ENCODE measurements at places on chromosomes 5 and 9.

DNA sequence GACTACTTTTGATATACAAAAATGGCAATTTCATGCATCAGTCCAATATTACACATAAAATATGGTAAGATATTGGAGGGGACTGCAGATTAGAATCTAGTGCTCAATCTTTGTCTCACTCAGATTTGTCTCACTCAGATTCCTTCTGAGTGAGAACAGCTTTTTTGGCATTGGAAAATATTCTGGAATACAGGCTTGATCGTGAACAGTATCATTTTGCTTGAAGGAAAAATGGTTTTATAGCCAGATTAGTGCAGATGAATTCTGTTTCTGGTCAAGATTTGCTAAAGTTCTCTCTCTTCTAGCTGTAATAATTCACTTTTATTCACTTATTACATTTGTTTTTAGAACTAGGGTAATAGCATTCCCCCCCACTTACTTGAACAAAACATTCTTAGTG, 51.2 kb downstream of the MAN2A1 start:
- DNase-seq = no peak

DNA sequence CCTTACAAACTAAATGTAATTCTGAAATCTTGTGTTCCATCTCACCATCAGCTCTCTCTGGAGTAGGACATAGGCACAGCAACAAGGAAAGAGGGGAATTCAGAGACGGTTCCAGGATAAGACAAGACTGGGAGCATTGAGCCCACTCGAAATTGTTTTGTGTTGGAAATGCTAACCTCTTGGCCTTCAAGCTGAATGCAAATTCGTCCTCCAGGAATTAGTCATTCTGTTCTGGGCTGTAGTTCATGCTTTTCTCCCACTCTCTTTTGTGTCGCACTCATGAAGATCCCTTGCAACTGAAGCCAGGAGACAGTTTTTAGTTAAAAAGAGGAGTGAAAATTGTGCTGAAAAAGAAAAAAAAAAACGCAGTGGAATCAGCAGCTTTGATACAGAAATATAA, 121.7 kb upstream of the SEMA6A start:
- no peak for DNase-seq

- DNase-seq = no peak
These were observed 55.9 kb upstream of the CDKN2B start for GRCh38 chr9:22064957-22065356.

GRCh38 chr5:131180407-131180806, 9.7 kb downstream of the LYRM7 start:
- no peak for DNase-seq

DNA sequence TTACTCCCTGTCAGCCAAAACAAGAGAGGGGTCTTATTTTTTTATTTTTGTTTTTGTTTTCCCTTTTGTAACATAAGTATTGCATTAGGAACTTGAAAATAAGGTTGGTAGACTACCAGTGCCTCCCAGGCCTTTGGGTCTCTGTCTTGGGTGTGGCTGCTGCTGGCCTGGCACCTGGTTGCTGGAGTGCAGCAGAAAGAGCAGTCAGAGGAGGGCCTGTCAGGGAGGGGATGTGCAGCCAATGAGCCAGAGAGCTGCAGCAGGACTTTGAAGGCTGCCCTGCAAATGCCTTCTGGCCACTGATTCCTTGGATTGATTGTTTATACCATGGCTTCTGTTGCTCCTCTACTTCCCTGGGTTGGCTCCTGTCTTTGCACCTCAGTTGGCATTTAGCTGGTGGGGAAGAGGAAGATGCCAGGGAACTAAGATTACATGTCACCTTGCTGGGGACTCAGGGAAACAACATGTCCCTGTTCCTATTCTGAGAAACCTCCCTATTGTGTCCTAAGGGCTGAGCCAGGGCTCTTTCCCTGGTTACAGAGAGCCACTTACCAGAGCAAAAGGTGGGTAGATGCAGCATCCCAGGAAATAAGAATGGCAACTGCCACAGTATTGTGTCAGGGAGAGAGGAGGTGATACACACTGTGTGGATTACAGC, 66.6 kb downstream of the ANGPTL2 start:
- DNase-seq = no peak

GRCh38 chr5:169300468-169301385, at the start of gene SLIT3:
TSS of gene SLIT3 (minus strand) at chr5:169301139. CDS start at chr5:169300709, 430 bp downstream.
- no peak for DNase-seq

GRCh38 chr9:19470981-19471650, 62.3 kb downstream of the ACER2 start:
- DNase-seq = no peak

DNA sequence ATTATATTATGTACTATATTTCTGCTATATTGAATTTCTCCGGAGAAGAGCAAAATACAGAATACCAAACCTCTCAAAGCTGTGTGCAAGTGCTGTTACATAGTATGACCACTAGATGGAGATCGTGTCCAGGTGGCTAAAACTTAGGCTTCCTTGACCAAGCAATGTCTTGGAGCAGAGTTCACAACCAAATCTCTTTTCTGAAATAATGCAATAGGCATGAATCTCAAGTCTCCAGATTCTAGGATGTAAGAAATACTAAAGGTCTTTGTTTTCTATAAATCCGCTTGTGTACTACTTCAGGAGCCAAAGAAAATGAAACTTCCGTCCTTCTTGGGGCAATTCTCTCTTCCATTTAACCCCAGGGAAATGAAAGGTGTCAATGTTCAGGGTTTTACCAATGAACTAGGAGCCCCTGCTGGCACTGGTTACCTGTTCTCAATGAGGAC, 181.5 kb upstream of the RAI14 start:
- DNase-seq = no peak

DNA sequence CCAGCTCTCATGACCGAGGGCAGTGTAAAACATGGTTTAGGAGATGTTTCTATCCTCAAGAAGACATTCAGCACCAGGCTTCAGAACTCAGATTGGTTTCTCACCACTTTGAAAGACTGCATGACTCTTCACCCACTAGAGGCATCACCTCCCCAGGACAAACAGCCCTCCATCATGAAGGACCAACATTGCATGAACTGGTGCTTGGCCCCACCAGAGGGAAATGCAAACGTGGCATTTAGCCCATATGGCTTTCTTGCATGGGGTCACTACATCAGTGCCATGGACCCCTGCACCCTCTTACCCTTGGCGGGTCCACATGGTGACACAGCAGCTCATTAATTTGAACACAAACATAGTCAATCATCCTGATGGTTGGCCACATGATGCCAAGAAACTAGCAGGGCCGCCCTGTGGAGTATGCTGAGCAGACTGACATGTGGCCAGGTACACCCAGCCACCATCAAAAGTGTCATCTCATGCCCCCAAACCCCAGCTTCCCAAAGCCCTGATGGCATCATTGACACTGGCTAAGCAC, 129.5 kb upstream of the FSTL4 start:
- DNase-seq = no peak

- DNase-seq = no peak
These were observed 7.2 kb downstream of the MARCHF6 start for GRCh38 chr5:10360686-10361085.

- peak; percentile 22 for DNase-seq
These were observed 513 bp downstream of the FAM193B start for GRCh38 chr5:177553671-177554429.

DNA sequence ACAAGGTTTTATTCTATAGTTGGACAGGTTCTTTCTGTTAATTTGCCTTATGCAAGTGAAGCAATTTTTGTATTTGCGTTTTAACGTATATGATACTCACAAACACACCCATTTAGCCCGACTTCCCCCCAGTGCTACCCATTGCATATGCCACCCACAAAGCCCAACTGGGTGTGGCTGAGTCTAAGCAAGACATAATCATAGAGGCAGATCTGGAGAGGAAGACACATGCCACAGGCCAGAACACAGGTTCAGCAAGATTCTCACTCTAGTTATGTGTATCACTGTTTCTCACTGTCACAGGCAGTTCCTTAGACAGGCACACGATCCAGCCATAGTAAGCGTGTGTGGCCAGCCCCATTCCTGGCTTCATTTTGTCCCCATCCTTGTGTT, 29.0 kb upstream of the PUM3 start:
- no peak for DNase-seq

GRCh38 chr9:97863314-97863713, 10.3 kb downstream of the FOXE1 start:
- no peak for DNase-seq

- no peak for DNase-seq
These were observed 142.0 kb upstream of the CHD1 start for GRCh38 chr5:99070822-99071221.

- DNase-seq = no peak
These were observed 72.5 kb downstream of the AMBP start for GRCh38 chr9:114005371-114006154.

GRCh38 chr5:100890461-100891008, 12.5 kb downstream of the ST8SIA4 start:
- DNase-seq = no peak

- no peak for DNase-seq
These were observed 3.7 kb upstream of the CD274 start for GRCh38 chr9:5446451-5447236.

DNA sequence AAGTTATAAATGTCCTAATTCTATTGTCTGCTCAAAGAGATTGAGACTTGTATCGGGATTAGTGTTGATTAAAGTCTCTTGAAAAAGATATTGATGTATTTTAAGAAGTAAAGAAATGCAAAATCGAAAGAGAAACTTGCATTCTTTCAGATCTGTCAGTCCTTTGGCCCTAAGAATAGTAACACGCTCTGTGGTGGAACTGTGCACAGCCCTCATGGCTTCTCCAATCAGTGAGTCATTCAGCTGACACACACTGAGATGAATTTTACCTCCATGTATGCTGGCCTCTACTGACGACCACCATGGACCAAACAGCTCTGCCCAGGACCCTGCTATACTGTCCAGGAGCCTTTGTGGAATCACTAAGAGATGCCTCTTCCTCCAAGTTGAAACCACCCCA, 232.4 kb downstream of the ESM1 start:
- DNase-seq = no peak

- DNase-seq = no peak
These were observed 21.3 kb upstream of the GBGT1 start for GRCh38 chr9:133184971-133185370.

DNA sequence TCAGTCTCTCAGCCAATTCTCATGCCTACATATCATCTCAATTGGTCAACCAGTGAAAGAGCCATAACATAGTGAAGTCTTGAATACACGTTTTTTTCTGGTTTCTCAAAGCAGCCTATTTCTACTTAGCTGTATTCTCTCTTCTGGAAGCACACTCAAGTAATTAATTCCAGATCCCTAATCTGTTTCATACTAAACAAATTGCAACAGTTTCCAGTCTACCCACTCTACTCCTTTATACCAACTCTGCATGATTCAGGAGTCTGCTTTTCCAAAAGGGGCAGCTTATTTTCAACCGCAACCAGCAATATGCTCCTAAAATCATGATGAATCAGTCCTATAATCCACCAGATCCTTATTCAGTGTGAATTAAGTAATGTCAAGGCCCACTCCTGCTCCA, 211.7 kb downstream of the TLE1 start:
- DNase-seq = no peak

DNA sequence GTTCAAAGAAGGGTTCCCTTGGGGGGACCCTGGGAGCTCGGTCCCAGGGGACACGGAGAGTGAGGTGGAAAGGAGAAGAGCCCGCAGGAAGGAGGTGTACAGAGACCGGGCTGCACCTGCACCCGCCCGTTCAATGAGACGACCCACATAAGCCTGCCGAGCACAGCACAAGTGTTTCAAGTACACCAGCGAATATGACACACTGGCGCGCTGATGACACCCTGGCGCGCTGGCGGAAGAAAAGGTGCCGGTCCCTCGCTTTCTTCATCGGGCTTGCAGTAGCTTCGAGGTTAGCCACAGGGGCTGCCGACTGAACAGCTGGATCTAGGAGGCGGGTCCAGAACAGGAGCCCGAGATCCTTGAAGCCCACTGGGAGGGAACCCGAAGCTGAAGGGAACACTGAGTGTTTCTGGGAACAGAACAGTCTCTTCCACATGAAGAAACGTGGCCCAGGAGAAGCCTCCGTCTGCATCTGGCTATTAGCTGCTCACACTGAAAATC, 1.4 kb downstream of the TBC1D9B start:
- no peak for DNase-seq

DNA sequence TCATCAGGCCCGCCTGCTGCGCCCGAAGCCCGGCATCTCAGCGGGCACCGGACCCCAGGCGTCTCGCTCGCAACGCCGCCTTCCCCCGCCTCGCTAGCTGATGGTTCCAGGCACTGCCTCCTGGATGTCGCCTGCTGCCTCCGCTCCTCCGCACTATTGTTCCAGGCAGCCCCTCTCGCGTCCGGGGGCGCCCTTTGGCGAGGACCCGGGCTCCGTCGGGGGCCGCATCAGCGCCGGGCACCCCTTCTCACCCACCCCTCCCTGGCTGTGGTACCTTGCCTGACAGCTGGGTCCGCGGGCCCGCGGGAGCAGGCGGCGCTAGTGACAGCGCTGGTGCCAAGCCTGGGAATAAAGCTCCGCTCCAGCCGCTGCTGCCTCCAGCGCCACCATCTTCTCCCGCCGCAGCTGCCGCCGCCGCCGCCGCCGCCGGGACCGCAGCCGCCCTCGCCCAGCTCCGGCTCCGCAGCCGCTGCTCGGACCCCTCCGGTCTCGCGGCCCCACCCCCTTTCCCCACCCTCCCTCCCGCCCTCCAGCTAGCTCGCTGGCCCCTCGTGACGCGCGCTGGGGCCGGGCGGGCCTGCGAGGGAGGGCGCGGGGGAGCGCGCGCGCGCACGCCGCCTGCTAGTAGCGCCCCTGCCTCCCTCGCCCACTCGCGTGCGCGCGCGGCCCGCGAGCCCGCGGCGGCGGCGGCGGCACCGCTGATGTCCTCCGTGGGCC, at the start of gene APBA1:
Gene APBA1 (minus strand): TSS at position 493 of the 717 bp plus-strand sequence.
- peak; percentile 17 for DNase-seq

DNA sequence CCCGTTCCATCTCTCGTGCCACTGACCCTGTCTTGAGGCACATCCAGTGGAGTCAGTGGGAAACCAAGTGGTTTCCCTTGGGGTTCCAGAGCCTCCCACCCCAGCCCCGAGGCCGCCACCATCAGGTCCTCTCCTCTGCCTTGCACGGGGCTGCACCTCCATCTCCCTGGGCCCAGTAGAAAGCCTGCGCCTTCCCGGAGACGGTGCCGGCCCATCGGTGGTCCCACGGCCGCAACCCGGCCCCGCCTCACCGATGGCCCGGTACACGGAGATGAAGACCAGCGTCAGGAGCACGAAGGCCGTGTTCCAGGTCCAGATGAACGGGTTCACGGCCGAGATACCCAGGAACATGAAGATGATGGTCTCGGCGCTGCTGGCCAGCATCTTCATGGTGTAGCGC, 40.0 kb downstream of the EXOC3 start:
- DNase-seq = no peak

GRCh38 chr5:142720641-142721271, 34.9 kb upstream of the FGF1 start:
- DNase-seq = no peak

GRCh38 chr5:154683101-154683880, 71.9 kb upstream of the LARP1 start:
- DNase-seq = no peak

GRCh38 chr5:95900383-95900958, 61.2 kb downstream of the ELL2 start:
- DNase-seq = no peak

GRCh38 chr5:181283347-181283746, 22.4 kb upstream of the TRIM52 start:
- no peak for DNase-seq
